NCI-H1436 treated with DMSO at 0.1 percent for 48 hours (cell line): ENCODE measurements at places on chromosomes 4 and X.
A peak's percentile ranks its signal among the peaks of the same experiment; 100 is the strongest.

GRCh38 chr4:138188406-138189084 lies 53.6 kb downstream of the SLC7A11 start:
- no peak for DNase-seq

DNA sequence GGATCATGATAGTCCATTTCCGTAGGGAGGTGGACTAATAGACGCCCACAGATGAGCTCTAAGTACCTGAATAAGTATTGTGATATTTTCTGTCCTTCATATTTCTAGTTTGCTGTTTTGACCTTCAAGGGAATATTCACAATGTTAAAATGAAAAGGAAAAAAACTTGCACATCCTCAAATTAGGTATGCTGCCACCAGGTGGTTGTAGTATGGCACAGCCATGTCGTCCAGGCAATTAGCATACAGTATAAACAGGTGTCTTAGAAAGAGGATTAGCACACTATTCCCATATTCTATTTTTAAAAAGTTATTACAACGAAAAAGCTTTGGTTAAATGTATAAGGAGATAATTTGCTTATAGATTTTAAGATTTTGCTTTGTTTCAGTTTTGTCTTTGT lies 802.0 kb downstream of the RPA4 start:
- DNase-seq: no peak

- DNase-seq: no peak
These were observed 49.2 kb downstream of the PTTG2 start for GRCh38 chr4:38009421-38009820.

GRCh38 chr4:17187003-17187402 lies 288.6 kb upstream of the LDB2 start:
- DNase-seq: no peak

DNA sequence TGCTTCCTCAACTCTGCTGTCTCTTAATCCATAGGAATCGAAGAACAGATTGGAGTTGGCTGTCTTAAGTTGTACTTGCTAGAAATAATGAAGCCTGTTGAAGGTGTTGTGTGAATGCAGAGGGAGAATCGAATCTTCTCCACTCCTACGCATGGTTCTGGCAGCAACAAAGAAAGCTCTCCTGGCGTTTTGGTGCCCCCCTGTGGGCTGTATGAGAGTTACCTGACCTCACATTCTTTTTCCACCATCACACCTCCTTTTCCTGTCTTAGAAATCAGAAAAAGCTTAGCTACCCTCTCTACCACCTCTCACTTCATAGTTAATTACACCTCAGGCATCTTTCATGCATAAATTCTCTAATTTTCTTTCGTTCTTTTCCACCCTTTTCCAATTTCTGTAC lies 16.3 kb downstream of the KLF8 start:
- DNase-seq: no peak

- DNase-seq: no peak
These were observed 12.8 kb downstream of the ZFP42 start for GRCh38 chr4:188008377-188008776.

DNA sequence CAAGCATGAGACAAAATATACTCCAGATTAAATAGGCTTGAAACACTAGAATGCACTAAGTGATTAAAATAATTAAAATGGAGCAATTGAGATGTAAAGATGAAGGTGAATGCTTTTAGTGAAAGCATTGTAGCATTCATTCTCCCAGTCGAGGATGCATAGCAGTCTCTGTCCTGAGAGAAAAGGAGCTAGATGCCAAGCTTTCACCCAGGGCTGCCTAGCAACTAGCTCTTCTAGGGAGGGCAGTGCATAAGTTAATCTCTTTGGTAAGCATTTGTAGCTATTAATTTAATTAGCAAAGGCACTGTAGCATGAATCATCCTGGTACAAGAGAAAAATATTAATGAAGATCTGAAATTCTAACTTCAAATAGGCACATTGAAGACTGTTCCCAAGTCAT lies 1014.8 kb downstream of the C4orf33 start:
- DNase-seq: no peak

DNA sequence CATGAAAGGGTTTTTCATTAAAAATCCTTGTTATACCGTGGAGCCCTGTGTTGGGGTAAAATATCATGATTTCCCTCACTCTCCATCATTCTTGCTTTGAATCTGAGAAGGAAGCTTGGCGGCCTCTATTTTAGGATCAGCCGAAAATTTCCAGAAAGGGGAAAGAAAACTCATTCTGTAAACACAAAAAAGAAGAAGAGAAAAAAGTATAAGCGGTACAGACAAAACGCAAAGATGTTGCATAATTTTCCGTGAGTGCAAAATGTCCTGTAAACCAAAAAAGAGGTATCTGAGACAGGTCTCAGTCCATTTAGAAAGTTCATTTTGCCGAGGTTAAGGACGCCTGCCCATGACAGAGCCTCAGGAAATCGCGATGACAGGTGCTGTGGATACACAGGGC lies 5.3 kb downstream of the CSF2RA start:
- no peak for DNase-seq

DNA sequence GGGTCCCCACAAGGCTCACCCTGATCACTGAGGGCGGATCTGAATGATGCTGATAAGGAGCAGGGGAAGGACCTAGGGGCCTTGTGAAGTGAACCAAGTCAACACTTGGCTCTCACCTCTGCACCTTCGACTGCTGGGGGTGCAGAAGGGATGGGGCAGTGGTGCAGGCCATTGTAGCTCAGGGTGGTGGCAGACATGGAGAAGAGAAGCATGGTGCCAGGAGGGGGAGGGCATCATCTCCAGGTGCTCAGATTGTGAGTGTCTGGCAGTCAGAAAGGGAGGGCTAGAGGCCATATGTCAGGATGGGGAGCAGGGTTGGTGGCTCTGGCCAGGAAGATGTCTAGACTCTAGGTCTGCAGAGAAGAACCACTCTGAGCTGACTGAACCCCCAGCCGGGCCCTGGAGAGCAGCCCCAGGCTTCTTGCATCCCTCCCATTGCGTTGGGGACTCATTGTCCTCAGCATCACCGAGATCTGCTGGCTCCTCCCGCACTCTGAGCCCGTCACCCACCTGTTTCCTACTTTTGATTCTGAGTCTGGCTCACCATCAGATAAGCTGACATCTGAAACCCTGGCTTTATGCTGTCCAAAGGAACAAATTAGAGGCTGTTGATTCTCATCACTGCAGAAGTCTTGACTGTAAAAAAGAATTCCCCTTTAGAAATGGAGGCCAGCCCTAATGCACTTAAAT lies 3.8 kb downstream of the APLN start:
- no peak for DNase-seq

DNA sequence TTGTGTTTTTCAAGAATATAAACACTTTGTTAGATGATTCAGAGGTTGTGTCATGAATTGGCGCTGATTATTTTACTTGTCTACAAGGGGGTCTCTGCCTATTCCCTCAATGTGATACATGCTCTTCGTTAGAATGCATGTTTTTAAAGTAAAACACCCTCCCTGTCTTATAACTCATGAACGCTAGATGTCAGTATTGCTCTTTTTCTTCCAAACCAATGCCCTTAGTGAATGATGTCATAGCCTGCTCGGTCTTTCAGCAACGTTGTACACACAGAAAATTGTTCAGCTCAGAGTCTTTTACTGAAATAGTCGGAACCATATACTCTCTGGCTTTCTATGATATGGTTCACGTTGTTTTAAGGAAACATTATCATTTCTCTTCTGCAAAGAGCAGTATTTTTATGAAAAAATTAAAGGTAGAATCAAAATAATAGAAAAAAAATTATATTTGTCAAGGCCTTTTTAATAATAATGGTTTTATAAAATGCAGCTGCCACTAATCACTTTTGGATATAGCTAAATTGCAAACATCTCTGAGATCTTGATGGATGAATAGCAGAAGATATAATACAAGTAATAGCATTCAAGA lies 292.9 kb downstream of the TLL1 start:
- peak; percentile 46 for DNase-seq

DNA sequence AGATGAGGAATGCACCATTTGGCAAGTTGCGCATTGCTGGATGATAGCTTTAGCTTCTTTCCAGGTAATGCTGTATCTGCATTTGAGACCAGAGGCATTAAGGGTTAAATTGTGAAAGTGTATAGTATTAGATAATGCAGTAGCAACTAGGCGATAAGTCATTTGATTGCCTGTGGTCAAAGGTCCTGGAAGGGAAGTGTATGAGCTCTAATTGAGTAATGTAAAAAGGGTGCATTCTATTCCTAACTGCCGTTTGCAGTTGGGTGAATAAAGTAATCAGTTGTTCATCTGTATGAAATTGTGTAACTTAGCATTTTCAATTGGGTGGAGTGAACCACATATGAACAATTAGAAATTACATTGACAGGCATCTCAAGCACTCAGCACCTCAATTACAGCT lies 54.5 kb upstream of the WDR1 start:
- DNase-seq: no peak

GRCh38 chrX:24498181-24498580 lies 33.1 kb downstream of the PDK3 start:
- DNase-seq: no peak

DNA sequence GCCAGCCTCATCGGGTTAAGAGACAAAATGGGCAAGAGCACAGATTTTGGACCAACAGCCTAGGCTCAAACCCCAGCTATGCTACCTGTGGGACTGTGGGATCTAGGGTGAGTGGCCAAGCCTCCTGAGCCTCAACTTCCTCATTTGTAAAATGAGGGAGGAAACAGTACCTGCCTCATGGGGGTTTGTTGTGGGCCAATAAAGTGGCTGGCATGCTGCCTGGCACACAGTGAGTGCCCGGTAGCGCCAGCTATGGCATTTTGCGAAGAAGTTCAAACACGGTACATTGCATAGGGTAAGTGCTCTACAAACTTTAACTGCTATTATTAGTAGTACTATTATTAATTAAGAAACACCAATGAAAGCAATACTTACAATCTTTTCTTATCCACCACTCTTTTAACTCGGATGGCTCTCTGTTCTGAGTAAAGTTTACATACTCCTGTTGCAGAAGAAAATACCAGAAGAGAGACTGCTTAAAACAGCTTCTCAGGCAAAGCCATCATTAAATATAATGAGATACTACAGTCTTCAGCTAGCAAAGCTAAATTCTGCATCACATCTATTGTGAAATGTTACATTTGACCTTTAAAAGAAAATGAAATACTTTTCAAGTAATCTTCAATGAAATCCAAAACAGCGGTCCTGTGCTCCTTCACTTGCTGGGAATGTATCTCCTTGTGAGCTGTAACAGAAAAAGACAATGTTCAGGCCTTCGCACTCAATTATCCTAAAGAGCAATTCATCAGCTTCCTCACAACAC lies 70.1 kb downstream of the NSG1 start:
- DNase-seq: no peak

- DNase-seq: no peak
These were observed 9.8 kb downstream of the EREG start for GRCh38 chr4:74374561-74375327.

GRCh38 chr4:108651014-108651791 lies 804 bp downstream of the OSTC start:
- no peak for DNase-seq
